ENCODE measurements at places on chromosomes 4 and X.

DNA sequence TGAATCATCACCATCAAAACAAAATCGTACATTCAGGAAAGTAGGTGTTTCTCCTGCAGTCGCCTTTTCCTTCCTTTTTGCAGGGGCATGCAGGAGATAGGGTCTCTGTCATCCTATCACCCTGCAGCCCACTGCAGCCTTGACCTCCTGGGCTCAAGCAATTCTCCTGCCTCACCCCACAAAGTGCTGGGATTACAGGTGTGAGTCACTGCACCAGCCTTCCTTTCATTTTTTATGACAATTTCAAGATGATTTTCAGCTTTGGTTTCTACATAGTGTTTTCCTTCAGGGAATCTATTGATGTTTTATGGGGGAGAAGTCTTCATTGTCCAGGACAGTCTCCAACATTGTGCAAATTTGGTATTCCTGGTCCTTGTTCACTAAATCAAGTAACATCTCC lies 71.7 kb downstream of the USP38 start:
- DNase-seq: no peak

GRCh38 chr4:83552083-83552482 lies 16.2 kb downstream of the GPAT3 start:
- DNase-seq: no peak

DNA sequence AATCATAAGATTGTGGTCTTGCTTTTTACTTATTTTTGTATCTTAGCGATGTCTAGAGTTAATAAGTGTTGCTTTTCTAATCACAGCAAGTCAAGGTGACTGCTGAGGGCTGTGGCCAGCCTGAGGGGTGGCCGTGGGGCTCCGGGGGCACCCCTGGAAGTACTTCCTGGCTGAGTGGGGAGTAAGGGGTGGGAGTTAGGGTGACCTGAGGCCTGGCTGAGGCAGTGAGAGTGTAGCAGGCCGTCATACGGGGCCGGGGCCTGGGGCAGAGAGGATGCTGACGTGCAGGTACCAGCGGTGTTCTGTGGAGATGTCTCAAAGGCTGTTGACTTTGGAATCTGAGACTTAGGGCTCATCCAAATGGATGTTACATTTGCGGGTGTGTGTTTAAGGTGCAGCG lies 29.3 kb downstream of the PIGG start:
- no peak for DNase-seq

DNA sequence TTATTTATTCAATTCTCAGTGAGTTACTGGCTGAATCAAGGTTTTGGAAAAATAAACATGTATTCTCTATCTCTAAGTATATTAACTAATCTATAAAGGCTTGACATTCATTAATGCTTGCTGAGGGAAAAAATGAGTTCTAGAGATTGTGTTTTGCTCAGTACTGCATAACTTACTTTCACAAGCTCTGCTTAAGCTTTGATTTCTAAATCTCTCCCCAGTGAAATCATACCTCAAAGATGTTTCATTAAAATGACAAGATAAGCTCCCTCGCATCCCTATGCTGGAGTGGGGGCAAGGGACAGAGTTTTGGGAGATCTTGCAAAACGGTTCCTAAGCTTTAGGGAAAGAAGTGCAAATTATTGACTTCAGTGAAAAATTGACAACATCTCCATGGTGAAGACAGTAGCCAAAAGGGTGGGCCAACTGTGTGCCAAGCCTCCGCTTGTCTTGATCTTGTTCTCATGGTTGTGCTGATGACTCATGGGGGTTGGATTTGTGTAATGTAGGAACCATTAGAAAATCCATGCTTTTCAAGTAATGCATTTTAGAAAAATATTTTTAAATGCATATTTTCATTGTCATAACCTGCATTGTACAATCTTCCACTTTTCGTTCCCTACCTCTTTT lies 521.4 kb downstream of the RPA4 start:
- no peak for DNase-seq

- no peak for DNase-seq
Measured at GRCh38 chrX:95995583-95995982, 689.1 kb upstream of the DIAPH2 start.

DNA sequence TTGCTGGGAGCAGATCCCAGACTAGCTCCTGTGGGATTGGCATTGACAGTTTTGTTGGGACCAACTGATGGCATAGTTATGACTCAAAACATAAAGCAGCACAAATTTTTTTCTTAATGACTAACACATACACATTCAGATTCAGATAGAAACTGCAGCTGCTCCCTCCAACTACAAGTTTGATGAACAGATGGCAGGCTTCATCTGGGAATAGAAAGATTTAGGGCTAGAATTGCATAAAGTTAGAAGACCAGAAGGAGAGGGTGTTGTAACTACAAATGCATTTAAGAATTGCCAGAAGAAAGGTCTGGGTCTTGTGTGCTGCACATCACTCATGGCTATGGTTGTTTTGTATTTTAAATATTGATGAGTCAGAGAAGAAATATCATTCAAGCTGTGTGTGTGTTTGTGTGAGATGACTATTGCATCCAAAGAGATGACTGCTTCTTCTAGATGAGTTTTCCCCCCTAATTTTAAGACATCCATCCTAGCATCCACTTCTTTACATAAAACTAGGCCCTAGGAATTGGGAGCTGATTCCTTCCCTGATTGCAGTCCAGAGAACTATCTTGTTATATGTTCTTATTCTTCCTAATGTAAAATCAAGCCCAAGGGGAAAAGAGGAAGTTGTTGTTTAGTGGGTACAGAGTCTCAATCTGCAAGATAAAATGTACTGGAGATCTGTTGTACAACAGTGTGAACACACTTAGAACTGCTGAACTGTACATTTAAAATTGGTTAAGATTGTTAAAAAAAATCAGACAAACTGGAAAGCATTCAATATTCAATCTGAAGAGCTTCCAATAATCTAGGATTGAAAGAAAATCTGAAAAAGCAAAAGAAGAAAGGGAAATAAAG lies 175.1 kb downstream of the PARM1 start:
- no peak for DNase-seq

- DNase-seq: no peak
Measured at GRCh38 chrX:81308086-81308829, 106.4 kb downstream of the SH3BGRL start.

DNA sequence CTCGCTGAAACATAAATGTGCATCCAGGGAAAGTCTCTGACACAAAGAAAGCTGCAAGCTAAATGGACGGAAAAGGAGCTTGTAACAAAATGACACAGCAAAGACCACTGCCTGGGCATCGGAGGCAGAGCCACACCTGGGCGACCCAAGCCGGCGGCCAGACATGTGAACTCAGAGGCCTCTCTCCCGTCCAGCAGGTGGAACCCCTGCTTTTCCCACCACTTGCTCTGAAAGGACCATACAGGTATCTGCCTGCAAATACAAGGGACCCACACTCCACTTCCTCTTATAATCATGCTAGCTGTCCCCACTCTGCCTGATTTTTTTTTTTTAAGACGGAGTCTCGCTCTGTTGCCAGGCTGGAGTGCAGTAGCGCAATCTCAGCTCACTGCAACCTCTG lies 12.0 kb downstream of the CPLX1 start:
- no peak for DNase-seq
